ENCODE measurements at places on chromosomes 6 and 20. TPM values are rescaled to one million over a fixed set of nuclear protein-coding genes. Genes with fewer than 3 reads are reported as not detected.

DNA sequence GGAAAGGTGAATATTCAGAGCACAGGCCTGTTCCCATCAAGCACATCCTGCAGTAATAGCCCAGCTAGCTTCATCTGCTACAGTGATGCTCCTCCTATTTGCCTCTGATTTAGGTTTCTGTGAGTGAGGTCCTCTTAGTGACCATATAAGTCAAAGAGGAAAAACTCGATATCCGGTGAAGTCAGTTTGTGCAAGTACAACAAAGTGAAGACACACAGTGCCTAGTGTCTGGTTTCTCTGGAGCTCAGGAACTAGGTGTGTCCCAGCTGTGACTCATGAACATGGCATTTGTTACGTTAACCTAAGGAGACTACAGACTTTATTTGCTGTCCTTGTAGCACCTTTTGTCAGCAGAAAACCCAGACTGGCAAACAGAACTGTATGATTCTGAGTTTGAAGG, 33.9 kb downstream of the EDN1 start:
- DNase-seq: no peak

- DNase-seq: no peak
These were observed 1042.7 kb downstream of the EPHA7 start for GRCh38 chr6:92376691-92377090.

- DNase-seq: no peak
These were observed 161.2 kb upstream of the OGFRL1 start for GRCh38 chr6:71127374-71127773.

- no peak for DNase-seq
These were observed 99.5 kb downstream of the KLHL32 start for GRCh38 chr6:97023982-97024381.

GRCh38 chr6:159279790-159280277, 110.6 kb downstream of the FNDC1 start:
- no peak for DNase-seq

GRCh38 chr6:72724545-72724944, 102.7 kb downstream of the KCNQ5 start:
- DNase-seq: peak; percentile 34

DNA sequence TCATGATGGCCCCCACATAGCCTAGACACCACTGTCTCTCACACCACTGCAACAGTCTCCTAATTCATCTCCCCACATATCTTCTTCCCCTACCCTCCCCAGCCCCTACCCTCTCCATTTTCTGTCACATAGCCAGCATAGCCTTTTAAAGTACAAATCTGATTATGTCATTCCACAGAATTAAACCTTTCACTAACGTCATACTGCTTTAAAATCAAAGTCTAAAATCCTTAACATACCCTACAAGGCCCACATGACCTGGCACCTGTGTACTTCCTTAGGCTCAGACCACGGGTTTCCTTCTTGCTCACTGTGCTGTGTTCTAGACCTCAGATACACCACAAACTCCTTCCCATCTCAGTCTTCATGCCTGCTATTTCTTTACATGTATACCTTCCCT, 5.9 kb downstream of the OSTM1 start:
- no peak for DNase-seq

DNA sequence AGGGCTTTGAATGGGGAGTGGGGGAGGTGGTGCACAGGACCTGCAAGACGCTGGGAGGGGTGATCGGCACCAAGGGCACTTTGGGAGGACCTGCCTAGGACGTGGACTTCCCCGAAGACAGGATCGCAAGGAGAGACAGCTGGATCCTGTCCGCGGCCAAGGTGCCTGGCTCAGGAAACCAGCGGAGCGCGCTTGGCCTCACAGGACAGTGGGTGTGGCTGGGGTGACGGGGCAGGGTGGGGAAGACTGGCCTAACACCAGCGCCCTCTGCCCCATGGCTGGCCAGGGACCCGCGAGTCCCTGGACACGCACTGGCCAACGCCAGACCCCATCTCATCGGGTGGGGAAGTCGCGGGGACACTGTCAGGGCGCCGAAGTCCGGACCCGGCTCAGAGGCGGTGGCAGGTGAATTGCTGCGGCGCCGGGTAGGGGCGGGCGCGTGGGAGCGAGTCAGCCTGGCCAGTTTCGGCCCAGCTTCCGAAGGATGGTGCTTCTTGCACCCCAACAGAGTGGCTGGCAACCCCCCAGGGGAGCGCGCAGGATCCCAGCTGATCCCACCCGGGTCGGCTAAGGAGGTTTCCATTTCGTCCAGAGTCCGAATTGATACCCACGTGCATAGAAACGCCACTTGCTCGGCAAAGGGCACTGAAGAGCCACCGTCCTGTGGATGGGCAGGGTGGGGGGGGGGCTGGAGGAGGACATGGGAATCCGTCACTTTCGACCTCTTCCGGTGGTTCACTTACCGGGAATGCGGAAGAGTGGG, 785 bp upstream of the THBD start:
- DNase-seq: no peak

Gene RAD21L1
- not detected for total RNA-seq

- no peak for DNase-seq
These were observed 23.6 kb downstream of the NTSR1 start for GRCh38 chr20:62732031-62732760.

DNA sequence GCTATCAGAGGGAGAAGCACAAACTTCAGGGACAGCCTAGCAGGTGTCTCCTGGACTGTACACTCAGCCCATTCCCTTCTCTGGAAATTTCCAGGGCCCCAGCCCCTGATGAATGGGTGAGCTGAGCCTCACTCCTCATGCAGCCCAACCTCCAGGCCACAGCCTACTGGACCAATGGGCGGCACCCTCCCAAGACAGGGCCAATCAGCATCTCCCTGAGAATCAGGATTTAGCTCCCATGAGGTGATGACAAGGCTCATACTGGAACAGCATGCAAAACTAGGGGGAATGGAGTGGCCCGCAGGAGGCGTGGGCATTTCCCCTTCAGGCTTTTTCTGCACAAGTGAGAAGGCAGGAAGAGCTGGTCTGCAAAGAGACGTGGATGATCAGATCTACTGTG, 29.0 kb downstream of the NFATC2 start:
- no peak for DNase-seq

GRCh38 chr6:11953641-11954040, 58.5 kb upstream of the HIVEP1 start:
- no peak for DNase-seq

Gene KIAA1755
- not detected for total RNA-seq

Data from OCI-LY7 (cell line).